ENCODE measurements at places on chromosomes 12 and 14.

GRCh38 chr12:71460850-71461609, 21.4 kb downstream of the LGR5 start:
- no peak for DNase-seq

GRCh38 chr12:122023339-122024131, 1.9 kb downstream of the BCL7A start:
- DNase-seq: peak; percentile 25

DNA sequence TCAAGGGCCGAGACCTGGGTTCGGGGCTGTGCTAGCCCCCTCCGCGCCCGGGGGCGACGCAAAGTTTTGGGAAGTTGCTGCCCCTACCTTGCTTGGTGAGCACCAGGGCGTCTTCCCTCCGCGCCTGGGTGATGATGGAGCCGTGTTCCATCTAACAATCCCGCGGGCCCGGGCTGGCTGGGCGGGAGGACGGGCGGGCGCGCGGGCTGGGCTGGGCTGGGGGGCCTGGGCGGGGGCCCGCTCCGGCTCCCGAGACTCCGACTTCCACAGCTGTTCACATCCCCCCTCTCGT, 298 bp downstream of the CTDSP2 start:
- no peak for DNase-seq

DNA sequence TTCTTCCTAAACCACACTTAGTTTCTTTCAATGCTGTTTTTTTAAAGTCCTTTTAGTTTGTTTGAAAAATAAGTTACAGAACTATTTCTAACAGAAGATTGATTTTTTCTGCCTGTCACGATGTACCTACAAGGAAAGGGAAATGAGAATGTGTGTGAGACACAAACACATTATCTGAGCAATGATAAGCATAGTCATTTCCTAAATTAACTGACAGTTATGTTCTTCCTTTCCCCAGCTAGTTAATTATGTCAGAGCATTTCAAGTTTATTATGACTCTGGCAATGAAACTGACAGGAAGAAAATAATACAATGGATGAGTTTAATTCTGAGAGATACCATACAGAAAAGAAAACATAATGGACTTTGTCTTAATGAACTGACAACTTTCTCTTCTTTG, 21.3 kb upstream of the LDHB start:
- DNase-seq: no peak

- no peak for DNase-seq
Observed at GRCh38 chr14:52108823-52109222, 40.0 kb upstream of the NID2 start.

DNA sequence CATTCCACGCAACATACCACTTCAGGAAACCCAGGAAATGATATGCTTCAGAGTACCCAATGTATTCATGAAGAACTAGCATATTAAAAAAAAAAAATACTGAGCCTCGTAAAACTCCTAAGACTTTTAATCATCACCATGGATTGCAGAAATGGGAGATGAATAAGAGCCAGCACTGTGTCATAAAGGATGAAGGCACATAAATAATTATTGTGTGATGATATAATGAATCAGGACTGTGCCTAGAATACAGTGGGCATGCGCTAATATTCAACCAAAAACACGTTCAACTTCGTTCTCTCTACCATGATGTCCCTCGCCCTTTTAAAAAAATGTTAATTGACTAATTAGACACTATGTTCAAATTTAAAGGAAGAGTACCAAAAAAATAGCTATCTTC, 68.7 kb downstream of the CIT start:
- no peak for DNase-seq

DNA sequence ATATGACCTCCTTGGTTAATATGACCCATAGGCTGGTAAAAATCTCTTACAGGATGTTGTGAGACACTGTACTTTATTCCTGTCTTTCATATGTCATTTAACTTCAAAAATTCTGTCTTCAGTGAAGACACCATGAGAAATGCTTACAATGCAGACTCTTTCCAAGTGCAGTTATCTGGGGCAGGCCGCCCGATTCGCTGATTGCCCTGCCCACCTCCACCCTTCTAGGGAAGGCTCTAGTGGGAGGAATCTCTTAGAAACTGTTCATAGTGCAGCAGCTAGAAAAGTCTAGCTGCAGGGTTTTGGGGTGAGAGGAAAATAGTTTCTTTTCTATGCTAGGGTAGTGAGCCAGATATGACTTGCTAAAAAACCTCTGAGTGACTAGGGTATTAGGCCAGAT, 15.0 kb upstream of the CIPC start:
- no peak for DNase-seq

DNA sequence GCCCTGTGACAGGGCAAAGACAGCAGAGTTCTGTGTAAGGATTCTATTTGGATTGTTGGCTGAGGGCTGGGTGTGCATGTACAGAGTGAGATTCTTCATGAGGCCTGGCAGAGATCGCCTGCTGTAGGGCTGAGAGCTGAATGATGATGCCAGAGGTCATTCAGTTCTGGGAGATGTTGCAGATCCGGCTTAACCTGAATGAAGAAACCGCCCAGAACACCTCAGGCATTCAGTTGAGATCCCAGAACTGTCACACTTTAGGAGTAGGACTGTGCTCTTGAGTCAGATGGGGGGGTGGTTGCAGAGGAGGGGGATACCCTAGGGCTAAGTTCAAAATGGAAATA, 5.8 kb upstream of the EVL start:
- DNase-seq: no peak

- DNase-seq: no peak
Observed at GRCh38 chr12:38350342-38351174, 34.0 kb downstream of the ALG10B start.

- DNase-seq: no peak
Observed at GRCh38 chr14:50106178-50106577, 10.2 kb downstream of the VCPKMT start.

- no peak for DNase-seq
Observed at GRCh38 chr14:92074555-92074954, 31.8 kb downstream of the ATXN3 start.

Measured in DMS79 treated with DMSO at 0.1 percent for 48 hours (cell line).